Fibroblast of pulmonary artery (primary cell): ENCODE measurements at places on chromosomes 7 and 10.

- DNase-seq, result no peak
Measured at GRCh38 chr10:104501864-104502579, 139.1 kb upstream of the SORCS3 start.

- DNase-seq, result no peak
Measured at GRCh38 chr10:3700531-3701076, 84.4 kb downstream of the KLF6 start.

- DNase-seq, result no peak
Measured at GRCh38 chr10:11050301-11051287, 32.9 kb downstream of the CELF2 start.

DNA sequence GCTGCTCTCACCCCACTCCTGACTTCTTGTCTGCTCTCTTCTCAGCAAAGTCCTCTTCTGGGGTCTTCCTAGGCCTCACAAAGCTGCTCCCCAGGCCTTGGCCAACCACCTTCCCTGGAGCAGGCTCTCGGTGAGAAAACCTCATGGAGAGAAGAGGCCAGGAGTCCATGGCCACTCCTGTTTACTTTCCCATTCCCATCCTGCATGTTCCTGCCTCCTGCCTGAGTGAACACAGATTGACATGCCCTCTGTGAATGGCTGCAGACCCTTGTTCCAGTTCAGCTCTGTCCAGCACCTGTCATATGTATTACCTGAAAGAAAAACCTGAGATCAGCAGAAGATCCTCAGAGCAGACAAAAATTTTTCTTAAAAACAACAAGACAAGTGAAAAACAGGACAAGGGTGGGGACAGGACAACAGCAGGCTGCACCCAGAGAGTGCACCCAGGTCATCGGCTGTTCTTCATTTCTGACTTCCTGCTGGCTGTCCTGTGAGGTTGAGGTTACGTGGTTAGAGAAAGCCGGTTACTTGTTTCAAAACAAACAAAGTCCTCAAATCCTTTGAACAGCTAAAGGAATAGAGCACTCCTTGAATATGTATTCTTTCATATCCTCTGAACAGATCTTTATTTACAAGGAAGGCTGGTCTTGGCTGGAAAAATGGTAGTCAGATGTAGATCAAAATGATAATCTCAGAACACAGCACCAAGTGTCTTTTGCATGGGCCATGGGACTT is 34.0 kb upstream of the DLD start:
- DNase-seq, result no peak

- no peak for DNase-seq
Measured at GRCh38 chr10:55183993-55184392, 383.0 kb upstream of the PCDH15 start.

- peak; percentile 64 for DNase-seq
Measured at GRCh38 chr7:151248346-151249033, at the start of gene SMARCD3. TSS of gene SMARCD3 (minus strand) at chr7:151248694. CDS start at chr7:151248562, 132 bp downstream.

DNA sequence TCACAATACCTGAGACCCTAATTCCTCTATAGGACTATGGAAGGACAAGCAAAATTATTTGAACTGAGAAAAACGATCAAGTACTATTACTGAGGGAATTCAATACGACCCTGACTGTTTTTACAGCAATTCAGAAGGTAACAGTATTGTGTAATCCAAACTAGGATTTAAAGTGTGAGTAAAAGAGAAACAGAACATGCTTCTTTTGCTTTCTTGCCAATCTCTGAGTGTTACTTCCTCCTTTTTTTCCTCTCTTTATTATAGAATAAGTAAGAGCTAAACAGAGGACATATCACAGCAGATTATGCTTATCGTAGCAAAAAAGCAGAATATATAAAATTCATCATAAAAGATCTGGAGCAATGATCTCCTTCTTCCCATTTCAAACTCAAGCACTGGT is 292.1 kb downstream of the THSD7A start:
- DNase-seq, result peak; percentile 64

- no peak for DNase-seq
Measured at GRCh38 chr7:5697754-5698424, 83.6 kb downstream of the RNF216 start.

- no peak for DNase-seq
Measured at GRCh38 chr7:150830937-150831336, 21.4 kb upstream of the AOC1 start.

DNA sequence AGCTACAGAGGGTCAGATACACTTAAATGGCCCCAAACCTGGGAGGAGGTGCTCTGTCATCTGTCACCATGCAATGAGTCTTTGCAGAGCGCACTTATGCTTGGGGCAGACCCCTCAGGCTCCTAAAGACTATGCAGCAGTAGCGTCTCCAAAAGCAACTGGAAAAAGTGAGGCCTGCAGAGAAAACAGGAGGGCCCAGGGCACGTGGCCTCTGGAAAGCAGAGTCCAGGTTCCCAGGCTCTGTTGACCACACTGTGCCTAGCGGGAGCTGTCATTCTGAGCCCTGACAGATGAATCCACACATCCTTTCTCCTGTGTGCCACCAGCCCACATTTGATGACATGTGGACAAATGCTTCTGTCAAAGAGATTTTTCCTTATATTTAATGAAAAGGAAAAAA is 66.4 kb downstream of the MINDY4 start:
- DNase-seq, result no peak

DNA sequence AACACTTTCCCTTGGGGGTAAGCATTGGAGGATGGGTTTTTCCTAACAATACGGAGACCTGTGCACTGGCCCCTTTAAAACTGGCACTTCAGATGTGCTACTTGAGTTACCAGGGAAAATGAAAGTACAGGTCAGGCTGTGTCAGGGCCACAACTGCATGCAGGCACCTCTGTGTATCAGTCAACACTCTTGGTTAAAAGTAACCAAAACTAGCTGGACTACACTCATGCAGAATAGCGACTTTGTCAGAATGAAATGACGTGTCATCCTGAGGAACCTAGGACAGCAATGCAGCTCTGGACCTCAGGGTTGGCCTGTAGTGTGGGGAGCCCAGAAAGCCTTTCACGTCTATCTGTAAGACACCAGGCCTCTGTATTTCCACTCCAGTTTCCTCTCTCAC is 33.8 kb upstream of the SMKR1 start:
- DNase-seq, result no peak

- DNase-seq, result peak; percentile 75
Measured at GRCh38 chr7:136405931-136406777, 429.0 kb upstream of the MTPN start.

- no peak for DNase-seq
Measured at GRCh38 chr7:128931965-128932861, 5.5 kb upstream of the IRF5 start.

DNA sequence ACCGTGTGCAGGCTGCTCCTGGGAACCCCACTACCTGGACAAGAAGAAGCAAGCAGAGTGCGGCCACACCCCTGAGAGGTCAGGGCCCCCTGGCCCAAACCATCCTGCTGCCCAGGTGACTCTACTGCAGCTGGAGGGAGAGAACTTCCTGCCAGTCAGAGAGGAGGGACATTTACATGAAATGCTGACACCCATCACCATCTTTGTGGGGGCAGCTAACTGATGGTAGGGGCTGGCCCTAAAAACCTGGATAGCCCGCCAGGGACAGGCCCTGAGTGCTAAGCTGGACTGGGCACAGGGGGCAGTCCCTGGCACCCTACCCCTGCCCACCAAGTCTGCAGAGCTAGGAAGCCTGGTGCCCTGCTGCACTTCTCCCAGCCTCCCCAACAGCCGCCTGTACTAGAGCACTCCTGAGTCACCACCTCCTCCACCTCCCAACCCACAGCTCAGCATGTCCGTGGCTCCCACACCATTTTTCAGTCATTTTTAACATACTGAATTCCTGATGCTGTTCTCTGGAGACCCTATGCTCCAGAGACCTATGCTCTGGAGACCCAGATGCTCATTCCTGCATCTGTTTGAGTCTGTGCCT is 27.5 kb downstream of the DPCD start:
- no peak for DNase-seq

- no peak for DNase-seq
Measured at GRCh38 chr10:102721954-102722353, 7.5 kb downstream of the SFXN2 start.

DNA sequence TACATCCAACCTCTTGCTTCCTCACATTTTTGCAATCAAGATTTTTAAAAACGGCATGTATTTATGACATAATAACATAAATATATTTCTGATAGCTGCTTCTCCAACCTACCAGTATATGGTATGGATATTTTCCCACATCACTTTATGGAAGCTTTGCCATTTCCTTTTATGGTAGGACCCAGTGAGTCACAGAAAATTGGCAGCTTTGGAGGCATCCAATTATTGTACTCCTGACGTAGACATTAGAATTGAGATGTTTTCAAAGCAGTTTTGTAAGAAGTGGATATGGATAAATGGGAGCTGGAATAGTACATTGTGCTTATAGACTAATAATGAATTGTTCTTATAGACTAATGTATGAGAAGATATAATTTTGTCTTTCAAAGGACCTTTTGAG is 23.8 kb upstream of the BICC1 start:
- DNase-seq, result peak; percentile 66

DNA sequence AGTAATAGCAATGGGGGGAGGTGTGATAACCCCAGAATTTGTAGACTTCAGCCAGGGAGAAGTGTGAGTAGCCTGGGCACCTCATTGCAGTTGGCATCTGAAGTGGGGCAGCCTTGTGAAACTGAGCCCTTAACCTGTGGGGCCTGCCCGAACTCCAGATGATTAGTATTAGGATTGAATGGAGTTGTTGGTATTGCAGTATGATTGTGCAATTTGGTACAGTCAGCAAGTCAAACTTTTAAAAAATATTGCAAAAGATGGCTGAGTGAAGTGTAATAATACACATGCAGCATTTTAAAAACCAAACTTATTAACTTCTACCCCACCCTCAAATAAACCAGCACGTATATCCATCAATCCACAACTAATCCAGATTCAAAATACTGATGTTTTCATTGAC is 9.3 kb downstream of the RBM33 start:
- peak; percentile 68 for DNase-seq

- DNase-seq, result no peak
Measured at GRCh38 chr10:102505462-102506115, 1.8 kb downstream of the SUFU start.

DNA sequence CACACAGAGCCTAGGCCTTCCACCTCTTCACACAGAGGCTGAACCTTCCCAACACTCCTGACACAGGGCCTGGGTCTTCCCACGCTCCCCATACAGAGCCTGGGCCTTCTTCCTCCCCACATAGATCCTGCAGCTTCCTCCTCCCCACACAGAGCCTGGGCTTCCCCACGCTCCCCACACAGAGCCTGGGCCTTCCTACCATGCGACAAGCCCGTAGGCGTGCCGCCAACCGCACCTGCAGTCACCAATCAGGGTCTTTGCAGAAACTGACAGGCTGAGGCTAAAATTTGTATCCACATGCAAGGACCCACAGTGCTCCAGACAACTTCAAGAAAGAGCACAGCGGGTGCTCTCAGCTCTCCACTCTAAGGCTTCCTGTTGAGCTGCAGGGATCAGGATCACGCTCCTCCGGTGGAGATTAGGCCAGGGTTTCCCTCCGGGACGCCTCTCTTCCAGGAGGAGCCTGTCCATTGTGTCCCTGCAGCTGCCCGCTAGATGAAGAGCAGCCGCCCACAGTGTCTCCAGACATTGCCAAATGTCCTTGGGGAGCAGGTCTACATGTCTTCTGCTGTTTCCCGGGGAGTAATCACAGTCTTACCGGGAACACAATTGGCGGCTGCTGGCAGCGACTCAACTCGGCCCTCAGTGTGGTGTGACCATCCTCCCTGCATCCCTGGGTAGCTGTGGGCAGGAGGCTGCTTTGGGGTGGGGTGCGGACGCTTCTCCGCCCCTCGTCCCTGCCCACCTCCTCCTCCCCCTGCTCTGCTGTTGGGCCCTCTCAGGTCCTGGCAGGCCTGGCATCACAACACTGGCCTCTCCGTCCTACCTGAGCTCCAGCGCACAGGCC is 9.7 kb downstream of the CFAP46 start:
- no peak for DNase-seq

GRCh38 chr7:11533229-11533820 is 298.7 kb downstream of the THSD7A start:
- DNase-seq, result peak; percentile 68

GRCh38 chr10:48803801-48804584 is 119.3 kb downstream of the WDFY4 start:
- DNase-seq, result no peak

DNA sequence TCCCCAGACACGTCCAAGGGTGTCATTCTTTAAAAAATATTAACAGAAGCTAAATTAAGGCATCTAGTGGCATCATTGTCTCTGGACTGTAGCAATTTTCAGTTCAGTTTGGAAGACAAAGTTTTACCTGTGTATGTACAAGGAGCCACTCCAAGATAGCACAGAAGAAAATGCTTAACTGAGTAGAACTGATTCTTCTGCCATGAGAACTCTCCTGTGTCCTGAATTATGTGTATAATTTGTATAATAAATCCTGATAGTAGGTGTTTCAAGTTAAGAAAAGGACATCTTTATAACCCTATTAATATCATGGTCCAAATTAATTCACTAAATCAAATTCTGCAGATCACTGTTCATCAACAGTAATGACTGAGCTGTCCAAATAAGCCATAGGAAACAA is 1104.0 kb downstream of the XPNPEP1 start:
- no peak for DNase-seq

DNA sequence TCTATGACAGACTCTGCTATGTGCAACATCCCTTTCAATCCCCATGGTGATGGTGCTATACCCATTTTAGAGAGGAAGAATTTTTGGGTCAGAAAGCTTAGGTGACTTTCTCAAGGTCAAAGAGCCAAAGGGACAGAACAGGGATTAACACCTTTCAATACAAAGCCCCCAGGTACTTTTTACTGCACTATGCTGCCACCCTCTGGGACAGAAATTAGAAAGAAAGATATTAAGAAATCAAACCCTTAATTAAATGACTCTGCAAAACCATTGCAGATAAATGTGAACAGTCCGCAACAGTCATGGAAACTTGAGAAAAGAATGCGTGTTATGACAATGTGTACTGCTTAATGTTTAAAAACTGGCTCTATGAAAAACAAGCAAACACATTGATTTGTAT is 673.7 kb downstream of the MAGI2 start:
- no peak for DNase-seq

- no peak for DNase-seq
Measured at GRCh38 chr7:110943701-110944345, 147.1 kb upstream of the LRRN3 start.

DNA sequence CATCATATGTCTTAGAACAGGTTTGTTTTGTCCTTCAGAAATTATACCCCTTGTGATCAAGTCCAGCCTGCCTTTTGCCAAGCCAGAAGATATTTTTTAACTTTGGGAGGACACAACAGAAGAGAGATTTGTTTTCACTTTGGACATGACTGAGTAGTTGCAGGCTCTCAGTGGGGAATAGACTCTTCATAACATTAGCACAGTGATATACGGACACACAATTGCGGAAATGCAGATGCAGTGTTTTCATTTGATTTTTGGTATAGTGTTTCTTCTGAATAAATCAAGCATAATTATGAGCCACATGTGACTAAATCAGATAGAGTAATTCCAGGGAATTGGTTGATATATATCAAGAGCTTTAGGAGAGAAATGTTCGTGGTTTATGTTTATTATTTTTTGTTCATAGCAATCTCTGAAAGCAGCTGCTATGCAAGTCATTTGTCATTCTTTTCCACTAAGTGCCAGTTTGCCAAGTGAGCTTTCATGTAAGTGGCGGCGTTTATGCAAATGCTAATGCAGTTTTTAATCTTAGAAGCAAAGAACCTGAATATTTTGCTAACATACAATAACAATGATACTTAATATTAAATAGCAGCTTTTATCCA is 69.6 kb upstream of the HDAC9 start:
- no peak for DNase-seq

GRCh38 chr10:18542832-18543231 is 108.6 kb downstream of the NSUN6 start:
- peak; percentile 48 for DNase-seq

GRCh38 chr7:143492043-143492471 is 14.4 kb downstream of the TAS2R41 start:
- peak; percentile 75 for DNase-seq
